ENCODE measurements at places on chromosomes 4 and X.

GRCh38 chrX:140733766-140734342 is 24.3 kb downstream of the LINC00632 start:
- DNase-seq: peak; percentile 13

GRCh38 chr4:25818371-25818871 is 44.4 kb downstream of the SEL1L3 start:
- no peak for DNase-seq

GRCh38 chr4:27057053-27057452 is 196.4 kb downstream of the STIM2 start:
- DNase-seq: no peak

DNA sequence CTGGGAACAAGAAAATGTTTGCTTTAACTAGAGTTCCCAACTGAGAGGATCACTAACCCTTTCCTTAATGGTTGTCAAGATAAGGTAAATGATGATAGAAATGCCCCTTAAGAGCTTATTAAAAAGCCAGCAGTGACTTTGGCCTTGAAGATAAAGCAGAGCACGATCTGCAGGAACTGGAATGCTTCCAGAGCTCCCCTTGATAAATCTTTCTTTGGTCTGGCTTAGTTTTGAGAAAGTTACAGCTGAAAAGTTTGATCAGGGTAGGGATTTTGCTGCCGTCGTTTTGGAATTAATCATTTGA is 64.0 kb downstream of the PTTG2 start:
- DNase-seq: no peak

DNA sequence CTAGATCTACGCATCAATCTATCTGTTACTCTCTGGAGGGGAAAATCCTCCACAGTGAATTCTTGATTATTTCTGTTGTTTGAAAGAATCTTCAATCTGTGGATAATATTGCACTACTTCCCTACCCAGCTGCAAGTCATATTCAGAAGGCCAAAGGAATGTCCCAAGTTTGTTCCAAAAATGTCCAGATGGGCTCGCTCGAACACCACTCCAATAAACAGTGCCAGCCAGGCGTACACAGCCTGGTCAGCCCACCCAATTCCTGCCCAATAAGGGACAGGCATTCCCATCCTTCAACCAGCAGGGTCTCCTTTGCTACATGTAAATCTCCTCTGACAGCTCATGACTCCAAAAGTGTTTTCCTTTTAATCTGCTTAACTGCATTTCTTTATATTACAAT is 80.7 kb upstream of the GPM6B start:
- no peak for DNase-seq

DNA sequence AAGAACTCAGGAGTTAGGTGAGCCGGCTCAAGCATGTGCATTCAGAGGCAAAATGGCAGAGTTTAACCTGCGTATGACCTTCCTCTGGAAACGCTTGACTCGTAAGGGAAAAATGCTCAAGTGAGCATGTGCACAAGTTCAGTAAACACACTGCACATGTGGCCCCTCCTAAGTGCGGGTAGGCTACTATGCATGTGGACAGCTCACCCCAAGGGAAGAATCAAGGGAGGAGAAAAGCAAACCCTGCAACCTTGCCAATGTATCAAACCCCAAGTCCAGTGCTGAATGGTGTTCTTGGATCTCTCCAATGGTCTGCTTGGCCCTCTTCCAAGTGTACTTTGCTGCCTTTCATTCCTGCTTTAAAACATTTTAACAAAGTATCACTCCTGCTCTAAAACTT is 407.1 kb downstream of the ADAM29 start:
- DNase-seq: no peak

- DNase-seq: no peak
These were observed 53.0 kb upstream of the SHISA3 start for GRCh38 chr4:42344309-42344708.
